ENCODE measurements at places on chromosomes 5 and 9.

- no peak for DNase-seq
Measured at GRCh38 chr9:97559111-97559514, 57.6 kb downstream of the TMOD1 start.

DNA sequence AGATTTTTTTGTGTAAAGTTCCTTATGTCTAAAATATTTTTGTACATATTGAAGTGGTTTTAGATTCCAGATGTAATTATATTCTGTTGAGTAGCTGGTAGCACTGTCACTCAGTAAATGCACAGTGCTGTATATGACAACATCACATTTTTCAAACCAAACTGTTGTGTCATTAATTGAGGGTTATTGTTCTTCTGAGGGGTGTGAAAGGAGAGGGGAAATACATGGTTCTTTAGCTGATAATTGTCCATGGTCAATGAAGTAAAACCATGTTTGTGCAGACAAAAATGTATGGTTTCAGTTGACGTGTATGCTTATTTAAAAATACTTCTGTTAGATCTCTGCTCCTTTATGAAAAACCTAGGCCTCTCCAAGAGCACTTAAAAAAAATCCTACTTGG, 3.3 kb downstream of the ZNF462 start:
- no peak for DNase-seq

GRCh38 chr9:21853414-21853813, 51.0 kb downstream of the MTAP start:
- no peak for DNase-seq

DNA sequence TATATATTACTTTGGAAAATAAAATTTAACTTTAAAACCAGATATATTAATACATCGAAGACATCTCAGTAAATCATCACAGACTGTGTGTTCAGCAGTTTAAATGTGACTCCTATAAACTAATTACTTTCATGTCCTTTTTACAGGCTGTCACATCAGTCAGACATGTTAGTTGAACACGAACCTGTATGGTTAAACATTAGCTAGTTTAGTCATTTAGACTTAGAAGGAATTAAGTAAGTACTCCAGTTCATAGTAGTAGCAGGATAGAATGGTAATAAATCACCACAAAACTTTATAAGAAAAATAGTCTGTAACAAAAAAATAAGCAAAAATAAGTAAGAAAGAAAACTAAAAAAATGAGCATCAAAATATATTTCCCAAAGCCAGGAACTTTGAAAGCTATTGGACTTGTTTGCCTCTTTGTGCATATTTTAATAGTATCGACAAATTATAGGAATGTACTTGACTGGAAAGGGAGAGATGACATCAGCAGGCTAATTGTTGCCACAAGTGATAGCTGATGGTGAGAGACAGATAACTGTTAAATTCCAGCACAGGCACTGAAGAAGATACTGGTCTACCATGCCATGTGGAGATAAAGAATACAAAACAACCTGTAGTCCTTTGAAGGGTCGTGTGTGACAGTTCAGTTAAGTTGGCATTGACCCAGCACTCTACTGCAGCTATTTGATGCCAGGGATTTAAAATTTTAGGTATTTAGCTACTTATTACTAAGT, 83.9 kb downstream of the RIC1 start:
- DNase-seq, result no peak

GRCh38 chr5:144395704-144396103, 225.0 kb downstream of the KCTD16 start:
- no peak for DNase-seq

- DNase-seq, result no peak
Measured at GRCh38 chr5:88670461-88670860, 212.5 kb downstream of the MEF2C start.

GRCh38 chr9:32291370-32291769, 93.1 kb upstream of the ACO1 start:
- DNase-seq, result no peak

DNA sequence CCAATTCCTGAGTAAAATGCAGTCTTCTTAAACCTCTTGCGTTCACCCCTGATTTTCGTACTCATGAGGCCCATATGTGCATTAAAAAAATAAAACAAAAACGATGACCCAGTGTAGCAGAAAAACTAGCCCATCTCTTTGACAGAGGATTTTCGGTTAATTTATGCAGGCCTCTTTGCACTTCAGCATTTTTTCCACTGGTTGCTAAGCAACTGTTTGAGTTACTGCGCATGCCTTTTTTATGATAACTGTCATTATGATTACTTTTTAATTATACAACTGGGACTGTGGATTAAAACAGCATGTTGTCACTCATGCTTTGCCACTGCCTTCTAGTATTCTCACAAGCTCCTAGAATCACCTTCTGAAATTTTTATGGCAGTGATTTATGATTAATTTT, 165.0 kb downstream of the SMARCA2 start:
- no peak for DNase-seq

GRCh38 chr9:91776409-91777291, 173.4 kb downstream of the ROR2 start:
- DNase-seq, result no peak

DNA sequence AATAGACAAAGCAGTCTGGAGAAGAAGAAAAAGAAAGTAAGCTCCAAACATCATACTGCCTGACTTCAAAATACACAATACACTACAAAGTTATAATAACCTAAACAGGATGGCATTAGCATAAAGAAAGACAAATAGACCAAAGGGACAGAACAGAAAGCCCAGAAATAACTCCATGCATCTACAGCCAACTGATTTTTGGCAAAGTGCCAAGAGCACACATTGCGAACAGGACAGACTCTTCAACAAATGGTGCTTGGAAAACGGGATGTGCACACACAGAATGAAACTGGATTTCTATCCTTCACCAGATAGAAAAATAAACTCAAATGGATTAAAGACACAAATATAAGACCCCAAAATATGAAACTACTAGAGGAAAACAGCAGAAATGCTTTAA, 66.6 kb upstream of the SPATA31E1 start:
- peak; percentile 49 for DNase-seq

DNA sequence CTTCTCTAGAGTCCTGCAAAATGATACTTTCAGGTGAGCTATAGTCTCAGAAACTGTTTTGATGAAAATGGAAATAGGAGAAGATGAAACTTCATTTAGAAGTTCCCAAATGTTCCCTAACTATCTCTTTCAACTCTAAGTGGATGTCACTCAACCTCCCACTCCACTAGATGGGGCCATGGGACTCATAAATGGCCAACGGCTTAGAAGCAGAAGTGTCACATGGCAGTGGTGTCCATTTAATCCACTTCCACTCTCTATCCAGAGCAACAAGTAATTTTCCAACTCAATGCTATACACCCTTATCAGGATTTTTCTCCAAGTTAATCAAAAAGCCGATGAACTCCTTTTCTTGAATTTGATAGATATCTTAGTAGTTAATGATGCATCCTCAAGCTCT, 295.7 kb downstream of the EDIL3 start:
- DNase-seq, result no peak

- no peak for DNase-seq
Measured at GRCh38 chr9:136725612-136726011, 13.2 kb downstream of the DIPK1B start.

GRCh38 chr5:100749771-100750284, 153.3 kb downstream of the ST8SIA4 start:
- DNase-seq, result no peak

- no peak for DNase-seq
Measured at GRCh38 chr5:137004279-137004678, 494.8 kb downstream of the SPOCK1 start.

DNA sequence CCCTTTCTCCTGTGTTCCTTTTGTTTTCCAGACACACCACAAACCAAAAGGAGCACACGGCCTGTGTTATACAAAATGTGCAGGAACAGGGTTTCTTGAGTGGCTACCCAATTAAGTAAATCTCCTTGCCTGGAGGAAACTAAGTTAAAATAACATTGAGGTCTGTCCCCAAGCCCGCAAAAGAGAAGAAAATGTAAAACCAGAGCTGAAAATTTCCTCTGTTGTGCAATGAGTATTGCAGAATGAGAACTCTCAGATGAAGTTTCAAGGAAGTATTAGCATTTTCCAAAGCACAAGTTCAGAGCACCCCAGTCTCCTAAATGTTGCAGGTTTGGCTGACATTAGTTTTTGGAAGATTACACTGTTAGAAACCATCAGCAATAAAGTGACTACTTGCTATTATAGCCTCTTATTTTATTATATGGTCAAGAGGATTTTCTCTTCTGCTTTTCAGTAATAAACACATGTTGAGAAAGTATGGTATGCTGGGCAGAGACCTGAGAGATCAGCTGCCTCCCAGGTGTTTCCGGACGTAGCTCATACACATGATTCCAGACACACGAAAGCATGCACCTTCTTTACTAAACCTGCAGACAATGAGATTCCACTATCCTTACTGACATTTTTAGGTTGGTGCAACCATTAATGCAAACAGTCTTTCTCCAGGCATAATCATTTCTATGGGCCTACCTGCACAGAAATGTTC, 161.3 kb downstream of the SNCAIP start:
- DNase-seq, result no peak

- DNase-seq, result no peak
Measured at GRCh38 chr5:132017316-132017715, 5.9 kb upstream of the ACSL6 start.

DNA sequence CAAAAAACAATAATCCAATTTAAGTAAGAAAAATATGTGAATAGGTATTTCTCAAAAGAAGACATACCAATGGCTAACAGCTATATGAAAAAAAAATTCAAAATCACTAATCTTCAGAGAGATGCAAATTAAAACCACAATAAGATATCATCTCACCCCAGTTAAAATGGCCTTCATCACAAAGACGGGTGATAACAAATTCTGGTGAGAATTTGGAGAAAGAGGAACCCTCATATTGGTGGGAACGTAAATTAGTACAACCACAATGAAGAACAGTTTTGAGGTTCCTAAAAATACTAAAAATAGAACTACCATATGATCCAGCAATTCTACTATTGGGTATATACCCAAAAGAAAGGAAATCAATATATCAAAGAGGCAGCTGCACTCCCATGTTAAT, 94.3 kb downstream of the TMEM167A start:
- DNase-seq, result no peak

GRCh38 chr5:43353668-43354067, 40.5 kb upstream of the HMGCS1 start:
- no peak for DNase-seq

GRCh38 chr9:138040446-138041430, 163.2 kb downstream of the CACNA1B start:
- no peak for DNase-seq

- DNase-seq, result no peak
Measured at GRCh38 chr9:37342493-37342892, 80.0 kb upstream of the GRHPR start.

DNA sequence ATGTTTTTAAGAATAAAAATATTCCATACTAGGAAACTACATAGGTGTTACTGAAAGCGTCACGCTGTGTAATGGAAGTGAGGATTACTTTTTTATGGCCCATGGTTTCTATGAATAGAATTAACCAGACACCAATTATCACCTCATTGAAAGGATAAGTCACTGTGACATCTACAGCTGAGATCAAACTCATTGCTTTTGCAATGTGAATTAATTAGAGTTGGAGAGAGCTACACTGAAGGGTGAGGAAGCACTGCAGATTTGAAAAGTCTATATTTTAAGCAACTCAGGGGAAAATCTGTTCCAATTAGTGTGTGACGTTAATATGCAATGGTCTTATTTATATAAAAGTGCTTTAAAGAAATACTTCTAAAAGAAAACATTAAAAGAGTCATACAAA, 1300.1 kb upstream of the DMAC1 start:
- no peak for DNase-seq

DNA sequence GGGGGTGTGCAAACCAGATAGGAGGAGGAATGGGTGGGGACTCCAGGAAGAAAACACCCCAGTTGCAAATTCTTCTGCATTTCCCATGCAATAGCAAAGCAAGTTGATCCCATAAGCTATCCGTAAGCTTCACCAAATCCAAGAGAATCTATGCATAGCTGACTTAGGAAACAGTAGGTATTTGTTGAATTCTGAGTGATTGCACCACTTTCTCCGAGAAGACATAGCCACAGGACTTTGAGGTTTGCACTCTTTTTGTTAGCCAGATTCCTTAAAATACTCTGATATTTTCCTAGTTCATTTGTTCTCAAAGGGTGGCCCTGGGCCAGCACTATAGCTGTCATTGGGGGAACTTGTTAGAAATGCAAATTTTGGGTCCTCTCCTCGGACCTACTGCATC, 271.9 kb downstream of the SLIT3 start:
- DNase-seq, result no peak

DNA sequence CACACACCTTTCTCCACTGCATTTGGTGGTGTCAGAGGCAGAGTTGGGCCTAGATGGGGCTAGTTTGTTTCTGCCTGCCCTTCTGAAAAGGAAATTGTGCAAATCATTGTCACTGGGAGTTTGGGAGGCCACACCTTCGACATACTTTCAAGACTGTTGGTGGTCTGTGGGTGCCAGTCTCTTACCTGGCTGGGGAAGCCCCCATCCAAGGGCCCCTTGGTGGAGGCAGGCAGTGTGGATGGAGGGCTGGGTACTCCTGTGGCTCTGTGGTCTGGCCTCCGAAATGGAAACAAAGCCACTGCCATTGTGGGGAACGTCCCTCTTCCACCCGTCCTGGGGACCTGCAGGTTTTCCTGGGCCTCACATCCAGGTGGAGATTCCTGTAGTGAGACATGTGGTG, 10.9 kb upstream of the PHYHD1 start:
- no peak for DNase-seq

Measured in NCI-H2171 (cell line).